ENCODE measurements at places on chromosomes 12 and 14. TPM values are rescaled to one million over a fixed set of nuclear protein-coding genes. Genes with fewer than 3 reads are reported as not detected.

DNA sequence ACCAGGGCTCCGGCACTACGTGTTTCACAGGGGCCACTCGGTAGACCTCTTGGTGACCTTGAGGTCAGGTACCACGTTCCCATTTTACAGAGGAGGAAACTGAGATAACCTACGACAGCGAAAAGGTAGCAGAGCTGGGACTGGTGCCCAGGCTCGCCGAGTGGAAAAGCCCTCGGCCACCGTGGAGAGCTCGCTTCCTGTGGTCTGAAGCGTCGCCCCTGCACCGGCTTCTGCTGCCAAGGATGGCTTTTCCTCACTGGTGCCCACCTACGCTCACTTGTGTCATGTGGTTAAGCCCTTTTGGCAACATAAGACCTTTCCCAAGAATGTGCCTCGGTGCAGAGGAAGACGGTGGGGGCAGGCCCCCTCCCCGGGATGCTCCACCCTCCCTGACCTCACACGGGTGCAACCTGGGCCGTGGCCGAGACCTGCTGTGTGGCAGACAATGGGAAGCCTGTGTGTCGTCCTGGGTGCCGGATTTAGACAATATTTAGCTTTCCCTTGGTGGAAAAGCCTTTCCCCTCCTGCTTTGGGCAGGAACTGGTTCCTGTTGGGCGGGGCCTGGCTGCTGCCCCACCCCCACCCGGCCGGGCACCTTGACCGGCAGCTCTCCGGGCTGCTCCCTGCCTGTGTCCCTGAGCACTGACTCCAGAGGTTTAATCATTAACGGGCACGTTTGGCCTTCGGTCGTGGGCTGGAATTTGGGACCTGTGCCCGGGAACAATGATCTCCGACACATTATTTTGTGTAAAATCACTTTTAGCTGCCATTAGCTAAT is 32.4 kb upstream of the PPP1R13B start:
- peak; percentile 85 for DNase-seq

GRCh38 chr12:50442178-50442908 is 41.7 kb downstream of the LARP4 start:
- no peak for DNase-seq

RNF212B gene
- total RNA-seq, result not detected

SOAT2 gene
- total RNA-seq, result 0.71 TPM

AMN1 gene
- total RNA-seq, result 12.8 TPM

DNA sequence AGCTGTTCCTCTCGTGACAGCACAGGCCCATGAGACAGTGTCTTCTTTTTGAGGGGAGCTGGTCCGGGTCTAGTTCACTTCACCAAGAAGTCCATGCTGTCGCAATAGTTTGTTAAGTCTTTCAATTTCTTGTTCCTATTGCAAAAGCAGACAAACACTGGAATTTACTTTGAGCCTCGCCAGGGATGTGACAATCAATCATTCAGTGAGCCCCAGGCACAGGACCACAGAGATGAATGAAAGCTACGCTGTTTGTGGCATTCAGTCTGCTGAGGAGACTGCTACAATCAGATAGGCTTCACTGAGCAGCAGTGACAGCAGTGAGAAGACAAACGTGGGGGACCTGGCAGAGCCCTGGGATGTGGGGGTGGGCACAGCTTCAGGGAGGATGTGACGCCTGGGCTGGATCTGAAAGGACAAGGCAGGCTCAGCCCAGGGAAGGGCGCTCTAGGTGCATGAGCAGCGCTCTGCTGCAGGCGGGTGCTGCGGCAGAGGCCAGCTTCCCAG is 35.5 kb downstream of the TCTN1 start:
- no peak for DNase-seq

INHBE gene
- 0.23 TPM for total RNA-seq

DNA sequence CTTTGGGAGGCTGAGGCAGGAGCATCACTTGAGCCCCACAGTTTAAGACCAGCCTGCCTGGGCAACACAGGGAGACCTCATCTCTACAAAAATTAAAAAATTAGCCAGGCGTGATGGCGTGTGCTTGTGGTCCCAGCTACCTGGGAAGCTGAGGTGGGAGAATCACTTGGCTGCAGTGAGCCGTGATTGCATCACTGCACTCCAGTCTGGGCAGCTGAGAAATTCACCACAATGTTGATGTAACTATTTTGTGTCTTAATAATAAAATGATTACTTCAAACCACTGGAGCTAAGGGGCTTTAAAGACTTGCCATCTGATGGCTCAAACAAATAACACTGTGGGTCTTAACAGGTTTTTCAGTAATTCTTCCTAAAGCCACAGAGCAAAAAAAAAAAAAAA is 10.8 kb downstream of the ERH start:
- no peak for DNase-seq

DNA sequence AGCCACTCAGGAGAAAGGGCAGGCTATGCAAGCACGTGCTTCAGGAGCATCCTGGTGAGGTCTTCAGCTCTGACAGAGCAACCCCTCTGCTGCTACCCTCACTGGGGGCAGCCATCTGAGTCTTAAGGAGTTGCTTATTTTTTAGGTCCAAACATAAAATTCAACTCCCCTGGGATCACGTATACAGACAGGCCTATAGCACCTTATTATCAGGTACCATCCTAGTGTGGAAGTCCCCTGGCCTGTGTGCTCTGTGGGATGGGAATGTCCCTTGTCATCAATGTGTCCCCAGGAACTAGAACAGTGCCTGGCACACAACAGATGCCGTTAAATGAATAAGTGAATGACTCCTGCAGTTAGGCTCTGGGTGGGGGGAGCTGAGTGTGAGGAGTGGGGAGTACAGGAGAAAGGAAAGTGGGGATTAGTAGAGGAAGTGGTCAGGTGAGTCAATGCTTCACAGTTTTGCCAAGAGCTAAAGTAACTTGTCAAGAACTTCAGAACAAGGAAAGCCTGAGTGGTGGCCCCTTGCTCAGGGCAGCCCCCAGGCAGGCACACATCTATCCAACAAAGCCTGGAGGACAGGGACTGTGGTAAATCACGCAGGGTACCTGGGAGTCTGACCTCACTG is 33.5 kb downstream of the DAD1 start:
- no peak for DNase-seq

GRCh38 chr14:80164991-80165721 is 46.1 kb downstream of the DIO2 start:
- DNase-seq, result no peak

CELA1 gene
- not detected for total RNA-seq

GRCh38 chr12:25958428-25959070 is at the start of gene RASSF8:
Gene RASSF8, plus strand, starts transcription at chr12:25958682. Its CDS starts 96,662 bp downstream, at chr12:26055344.
- DNase-seq, result peak; percentile 92

- no peak for DNase-seq
Observed at GRCh38 chr14:105228562-105228961, 19.8 kb upstream of the BTBD6 start.

PDE3A gene
- 1.8 TPM for total RNA-seq

Data from endodermal cell (in vitro differentiated cells).